Right atrium auricular region (tissue), 2 donors: ENCODE measurements at places on chromosomes 3 and 15.

GRCh38 chr3:193964517-193964880, 171.4 kb upstream of the HES1 start:
- no peak for DNase-seq

GRCh38 chr15:92130244-92130643, 263.4 kb upstream of the ST8SIA2 start:
- no peak for DNase-seq

DNA sequence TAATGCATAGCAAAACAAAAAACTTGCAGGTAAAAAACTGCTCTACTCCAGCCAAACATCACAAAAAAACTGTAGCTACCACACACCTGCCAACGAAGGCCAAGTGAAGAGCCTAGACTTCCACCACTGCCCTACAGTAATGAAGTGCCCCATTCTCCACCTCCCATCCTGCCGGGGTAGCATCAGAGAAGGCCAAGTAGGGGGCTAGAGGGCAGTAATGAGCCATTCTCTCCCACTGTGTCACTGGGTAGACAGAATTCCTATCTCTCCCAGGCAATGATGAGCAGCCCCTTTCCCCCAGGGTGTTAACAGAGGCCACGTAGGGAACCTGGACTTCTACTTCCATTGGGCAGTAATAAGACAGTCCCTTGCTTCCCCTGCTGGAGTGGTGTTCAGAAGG, 9.5 kb downstream of the SEC22C start:
- DNase-seq: no peak

DNA sequence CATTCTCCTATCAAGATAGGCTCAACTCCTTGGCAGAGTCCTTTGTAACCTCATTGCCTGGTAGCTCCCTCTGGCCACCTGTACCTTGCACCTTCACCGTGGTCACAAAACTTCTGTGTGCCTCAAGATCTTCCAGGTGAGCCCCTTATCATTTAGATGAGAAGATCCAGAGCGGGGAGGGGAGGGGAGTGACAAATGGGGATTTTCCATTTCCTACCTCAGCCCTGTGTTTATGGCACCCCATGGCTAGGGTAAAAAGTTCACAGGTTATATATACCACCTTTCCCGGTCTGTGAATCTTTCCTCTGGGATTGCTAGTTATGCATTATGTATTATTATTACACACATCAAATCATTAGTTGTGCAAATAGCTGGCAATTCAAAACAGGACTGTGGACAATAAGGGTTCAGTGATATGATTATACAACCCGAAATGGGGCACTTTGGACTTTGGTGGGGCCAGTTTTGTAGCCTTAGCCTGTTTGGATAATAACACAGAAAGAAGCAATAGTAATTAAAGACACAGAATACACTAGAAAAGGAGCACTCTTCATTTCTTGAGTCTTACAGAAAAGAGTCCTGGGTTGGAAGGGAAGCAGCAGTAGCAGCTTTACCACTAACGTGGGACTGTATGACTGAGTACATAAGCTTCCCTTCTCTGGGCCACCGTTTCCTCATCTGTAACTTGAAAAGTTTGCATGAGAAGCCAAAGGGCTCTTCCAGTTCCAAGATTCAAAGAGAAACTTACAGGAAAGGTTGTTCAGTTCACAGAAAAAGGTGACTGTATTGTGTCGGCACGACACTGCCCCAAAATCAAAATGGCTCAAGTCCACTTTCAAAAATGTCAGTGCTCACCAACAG, 7.1 kb downstream of the TLE3 start:
- DNase-seq: no peak
